ENCODE measurements at places on chromosomes 1 and 21.

GRCh38 chr1:41404308-41404761 is 43.1 kb downstream of the FOXO6 start:
- no peak for DNase-seq

- DNase-seq: no peak
Observed at GRCh38 chr1:34695580-34695979, 59.3 kb upstream of the GJB5 start.

GRCh38 chr1:116168277-116169032 is 57.3 kb downstream of the MAB21L3 start:
- DNase-seq: peak; percentile 49

DNA sequence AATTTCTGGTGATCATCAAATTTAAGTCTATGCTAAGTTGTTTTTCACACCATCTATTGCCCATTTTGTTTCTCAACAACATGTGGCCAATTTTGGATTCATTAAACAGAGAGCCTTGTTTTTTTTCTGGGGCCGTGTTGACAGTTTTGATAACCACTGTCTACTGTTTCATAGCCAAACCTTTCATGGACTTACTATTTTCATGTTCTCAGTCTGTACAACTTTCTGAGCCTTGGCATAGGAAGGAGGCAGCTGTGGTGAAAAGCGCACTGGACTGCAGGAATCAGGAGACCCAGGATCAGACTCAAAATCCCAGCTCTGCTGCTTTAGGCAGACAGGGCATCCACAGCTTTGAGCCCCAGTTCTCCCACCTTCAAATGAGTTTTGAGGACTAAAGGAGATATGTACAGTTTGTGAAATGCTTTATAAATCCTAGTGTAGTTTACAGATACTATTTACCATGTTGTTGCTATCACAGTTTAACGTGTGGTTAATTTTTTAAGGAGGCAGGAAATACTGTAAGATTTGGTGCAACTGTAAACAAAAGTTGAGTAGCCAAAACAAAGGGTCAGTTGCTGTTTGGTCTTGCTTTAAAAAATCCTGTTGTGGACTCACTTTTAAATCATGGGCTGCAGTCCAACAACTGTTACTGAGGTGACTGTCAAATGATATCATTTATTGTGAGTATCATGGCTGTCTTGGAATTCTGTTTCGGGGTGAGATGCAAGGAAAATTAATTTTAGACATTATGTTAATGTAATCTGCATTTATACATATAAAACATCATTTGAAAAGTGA is 2.9 kb downstream of the MACO1 start:
- DNase-seq: no peak

DNA sequence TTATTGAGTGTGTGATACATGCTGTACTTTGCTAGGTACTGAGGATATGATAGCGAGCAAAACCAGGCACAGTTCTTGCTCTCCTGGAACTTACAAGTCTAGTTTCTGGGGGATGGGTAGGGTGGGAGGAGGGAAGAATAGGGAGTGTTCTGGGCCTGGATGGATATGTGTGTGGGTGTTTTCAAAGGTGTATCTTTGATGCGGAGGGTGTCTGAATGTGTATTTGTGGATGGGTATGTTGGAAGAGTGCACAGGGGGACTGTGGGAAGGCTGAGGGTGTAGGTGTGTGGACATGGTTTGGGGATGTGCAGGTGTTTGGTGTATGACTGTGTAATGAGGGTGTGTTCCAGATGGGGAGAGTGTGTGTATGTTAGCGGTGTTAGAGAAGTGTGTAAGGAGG is 4.5 kb upstream of the DPH2 start:
- no peak for DNase-seq

DNA sequence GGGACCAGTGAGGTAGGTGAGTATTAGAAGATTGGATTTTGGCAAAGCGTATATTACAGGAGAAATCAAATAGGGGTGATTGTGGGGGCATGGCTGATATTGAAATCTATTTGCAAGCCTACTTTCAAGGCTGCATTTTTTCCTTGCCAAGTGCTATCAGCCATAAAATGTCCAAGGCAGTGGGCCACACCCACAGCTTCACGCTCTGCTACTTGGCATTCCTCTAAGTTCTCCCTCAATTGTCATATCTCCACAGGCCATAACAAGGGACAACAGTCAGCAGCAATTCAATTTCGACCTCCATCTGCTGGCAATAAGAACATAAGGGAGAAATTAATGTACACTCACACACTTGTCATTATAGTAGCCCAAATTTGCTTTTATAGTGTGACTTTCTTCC is 667.1 kb upstream of the PKN2 start:
- DNase-seq: no peak

DNA sequence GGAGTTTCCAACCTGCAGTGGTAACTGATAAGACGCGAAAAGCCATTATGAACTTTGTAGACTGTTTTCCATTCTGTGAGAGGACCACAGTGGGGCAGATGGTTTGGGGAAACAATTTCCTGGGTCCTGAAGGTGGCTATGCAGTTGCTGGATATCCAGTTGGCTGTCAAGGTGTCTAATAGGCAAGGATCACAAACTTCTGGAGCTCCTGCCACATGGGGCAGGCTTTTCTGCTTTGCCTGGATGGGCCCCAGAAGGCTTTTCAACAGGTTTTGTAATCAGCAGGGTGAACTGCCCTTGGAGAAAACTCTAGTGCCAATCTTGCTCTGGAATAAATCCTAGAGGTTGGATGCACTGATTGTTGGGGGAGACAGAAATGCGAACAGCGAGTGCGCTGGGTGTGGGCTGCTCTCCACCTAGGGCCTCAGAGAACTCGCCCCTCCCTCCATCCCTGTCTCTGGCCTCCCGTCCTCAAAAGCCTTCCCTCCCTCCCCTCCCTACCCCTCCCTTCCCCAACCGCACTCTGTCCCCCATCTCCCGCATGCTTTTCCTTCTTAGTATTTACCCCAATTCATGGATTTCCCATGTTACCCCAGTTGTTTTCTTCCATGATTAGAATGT is 210.3 kb upstream of the USP24 start:
- no peak for DNase-seq

DNA sequence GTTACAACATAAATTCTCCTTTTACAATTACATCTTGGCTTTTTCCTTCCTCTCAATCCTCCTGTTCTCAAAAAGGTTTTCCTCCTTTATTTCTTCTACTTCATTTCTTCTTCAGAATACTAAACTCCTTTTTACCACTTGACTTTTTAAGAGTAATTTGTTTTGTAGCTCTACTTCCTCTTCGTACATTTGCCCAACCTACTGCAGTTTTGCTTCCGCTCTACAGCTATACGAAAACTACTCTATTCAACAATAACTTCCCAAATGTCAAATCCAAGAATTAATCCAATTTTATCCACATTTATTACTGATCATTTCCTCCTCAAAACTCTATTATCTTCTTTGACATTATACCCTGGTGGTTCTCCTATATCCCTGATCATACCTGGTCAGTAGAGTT is 3.4 kb downstream of the GDAP2 start:
- DNase-seq: no peak

DNA sequence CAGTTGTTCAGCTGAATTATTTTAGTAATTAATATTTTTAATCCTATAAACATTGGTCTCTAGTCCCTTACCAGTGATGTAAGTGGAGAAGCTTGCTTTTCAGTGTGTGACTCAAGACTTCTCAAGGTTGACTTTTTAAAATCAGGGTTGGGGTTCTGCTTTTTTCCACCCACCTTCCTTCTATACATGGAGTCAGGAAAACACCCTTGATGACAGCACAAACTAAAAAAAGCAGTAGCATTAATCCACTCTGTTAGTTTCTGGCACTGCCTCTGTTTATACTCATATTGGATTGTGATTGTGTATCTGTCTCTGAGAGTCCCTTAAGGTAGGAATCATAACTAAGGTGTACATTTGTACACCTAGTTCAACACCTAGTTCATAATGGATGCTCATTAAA is 8.3 kb upstream of the PLEKHO1 start:
- DNase-seq: no peak

DNA sequence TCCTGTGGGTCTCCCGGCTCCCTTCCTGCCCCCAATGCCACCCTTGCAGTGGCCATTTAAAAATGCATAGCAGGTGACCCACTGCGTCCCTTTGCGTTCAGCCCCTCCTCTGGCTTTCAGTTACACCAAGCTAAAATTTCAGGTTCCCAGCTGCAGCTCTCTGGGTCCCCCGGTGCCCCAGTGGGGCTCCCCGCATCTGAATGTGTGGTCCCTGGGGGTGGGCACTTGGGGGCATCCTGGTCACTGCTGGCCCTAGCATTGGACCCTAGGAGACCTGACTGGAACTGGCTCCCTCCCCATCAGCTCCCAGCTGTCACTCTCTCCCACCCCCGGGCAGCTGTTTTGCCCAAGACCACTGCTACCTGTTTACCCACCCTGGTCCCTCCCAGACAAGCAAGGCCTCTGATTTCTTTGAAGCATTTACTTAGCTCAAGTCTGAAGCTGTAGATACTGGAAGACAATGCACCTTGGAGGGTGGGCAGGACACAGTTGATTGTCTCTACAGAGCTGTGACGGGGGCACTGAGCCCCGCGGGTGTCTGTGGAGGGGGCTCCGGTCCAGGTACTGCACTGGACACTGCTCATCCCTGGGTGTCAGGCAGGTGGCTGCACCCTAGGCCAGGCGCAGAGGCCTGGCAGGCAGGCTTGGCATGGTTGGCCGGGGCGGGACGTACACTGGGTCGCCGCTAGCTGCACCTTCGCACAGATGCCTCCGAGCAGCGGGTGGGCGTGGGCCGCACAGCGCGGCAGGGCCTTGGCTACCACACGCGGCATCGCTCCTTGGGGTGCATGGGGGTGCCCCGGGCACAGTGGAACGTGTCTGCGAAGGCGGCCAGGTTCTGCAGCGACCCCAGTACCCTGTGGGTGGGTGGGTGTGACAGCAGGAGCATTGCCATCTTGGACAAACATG is 3.9 kb downstream of the PRXL2B start:
- no peak for DNase-seq

GRCh38 chr1:76433526-76433925 is 359.0 kb downstream of the ST6GALNAC3 start:
- DNase-seq: no peak

GRCh38 chr1:203169770-203170520 is 5.7 kb downstream of the MYBPH start:
- DNase-seq: no peak

- no peak for DNase-seq
Observed at GRCh38 chr1:100778748-100779147, 59.2 kb downstream of the VCAM1 start.

DNA sequence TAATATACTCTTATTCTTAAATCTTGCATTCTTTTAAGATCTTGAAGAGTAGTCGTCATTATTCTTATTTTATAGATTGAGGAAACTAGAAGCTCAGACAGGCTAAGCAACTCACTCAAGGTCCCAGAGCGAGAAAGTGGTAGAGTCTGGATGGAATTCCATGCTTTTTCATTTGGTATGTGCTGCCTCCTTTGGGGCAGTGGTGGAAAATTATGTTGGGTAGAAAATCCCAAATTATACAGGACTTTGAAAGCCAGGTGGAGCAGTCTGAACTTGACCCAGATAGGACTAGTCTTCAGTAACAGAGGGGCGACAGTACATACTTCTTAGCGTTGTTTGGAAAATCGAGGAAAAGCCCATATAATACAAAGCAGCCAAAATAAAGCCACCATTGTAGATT is 205.6 kb downstream of the ATG4C start:
- DNase-seq: no peak

- DNase-seq: no peak
Observed at GRCh38 chr1:116875391-116875790, 34.3 kb upstream of the PTGFRN start.

- no peak for DNase-seq
Observed at GRCh38 chr1:162357681-162358266, 18.9 kb downstream of the SPATA46 start.

DNA sequence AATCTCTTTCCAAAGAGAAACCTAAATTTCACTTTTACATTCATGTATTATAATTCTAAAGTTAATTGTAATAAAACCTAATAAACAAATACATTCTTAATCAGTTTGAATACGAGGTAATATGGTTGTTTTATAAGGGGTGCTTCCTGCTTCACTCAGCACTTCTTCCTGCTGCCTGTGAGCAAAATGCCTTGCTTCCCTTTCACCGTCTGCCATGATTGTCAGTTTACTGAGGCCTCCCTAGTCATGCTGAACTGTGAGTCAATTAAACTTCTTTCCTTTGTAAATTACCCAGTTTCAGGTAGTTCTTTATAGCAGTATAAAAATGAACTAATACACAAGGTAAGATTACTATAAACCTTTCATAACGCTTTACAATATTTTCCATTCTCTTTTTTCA is 491.1 kb upstream of the LRRC7 start:
- DNase-seq: no peak

DNA sequence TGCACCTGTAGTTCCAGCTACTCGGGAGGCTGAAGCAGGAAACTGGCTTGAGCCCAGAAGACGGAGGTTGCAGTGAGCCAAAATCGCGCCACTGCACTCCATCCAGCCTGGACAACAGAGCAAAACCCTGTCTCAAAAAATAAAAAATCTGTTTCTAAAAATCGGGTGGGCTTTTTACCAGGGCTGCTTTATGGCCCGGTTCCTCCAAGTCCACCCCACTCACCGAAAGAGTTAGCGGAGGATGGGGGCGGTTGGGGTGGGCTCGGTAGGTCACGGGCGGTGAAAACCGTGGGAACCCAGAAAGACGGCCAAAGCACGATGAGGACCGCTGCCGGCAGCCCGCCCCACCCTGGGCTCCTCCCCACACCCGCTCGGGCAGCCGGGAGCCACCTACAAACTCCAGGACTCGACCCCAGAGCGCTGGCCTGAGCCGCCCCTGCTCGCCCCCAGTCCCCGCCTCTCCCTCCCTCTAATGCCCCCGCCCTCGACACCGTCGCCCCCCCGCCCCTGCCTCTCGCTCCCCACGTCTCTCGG is 846 bp upstream of the PER3 start:
- DNase-seq: no peak

- no peak for DNase-seq
Observed at GRCh38 chr1:40306296-40306695, 10.8 kb downstream of the COL9A2 start.

DNA sequence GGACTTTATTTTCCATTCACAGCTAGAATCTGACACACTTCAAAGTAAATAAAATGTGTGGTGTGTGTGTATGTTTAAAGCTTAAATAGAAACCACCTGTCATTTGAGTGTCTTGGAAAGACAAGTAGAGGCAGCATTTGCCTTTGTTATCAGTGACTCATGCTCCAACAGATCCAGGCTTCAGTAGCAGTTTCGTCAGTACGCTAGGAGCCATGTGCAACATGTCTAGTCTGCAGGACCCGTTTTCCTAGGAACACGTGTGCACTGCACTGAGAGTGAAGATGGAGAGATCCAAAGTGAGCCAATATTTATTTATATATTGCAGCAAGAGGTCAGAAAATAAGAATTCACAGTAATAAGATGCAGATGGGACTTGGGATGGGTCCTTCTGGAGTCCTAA is 41.8 kb downstream of the SGIP1 start:
- no peak for DNase-seq

DNA sequence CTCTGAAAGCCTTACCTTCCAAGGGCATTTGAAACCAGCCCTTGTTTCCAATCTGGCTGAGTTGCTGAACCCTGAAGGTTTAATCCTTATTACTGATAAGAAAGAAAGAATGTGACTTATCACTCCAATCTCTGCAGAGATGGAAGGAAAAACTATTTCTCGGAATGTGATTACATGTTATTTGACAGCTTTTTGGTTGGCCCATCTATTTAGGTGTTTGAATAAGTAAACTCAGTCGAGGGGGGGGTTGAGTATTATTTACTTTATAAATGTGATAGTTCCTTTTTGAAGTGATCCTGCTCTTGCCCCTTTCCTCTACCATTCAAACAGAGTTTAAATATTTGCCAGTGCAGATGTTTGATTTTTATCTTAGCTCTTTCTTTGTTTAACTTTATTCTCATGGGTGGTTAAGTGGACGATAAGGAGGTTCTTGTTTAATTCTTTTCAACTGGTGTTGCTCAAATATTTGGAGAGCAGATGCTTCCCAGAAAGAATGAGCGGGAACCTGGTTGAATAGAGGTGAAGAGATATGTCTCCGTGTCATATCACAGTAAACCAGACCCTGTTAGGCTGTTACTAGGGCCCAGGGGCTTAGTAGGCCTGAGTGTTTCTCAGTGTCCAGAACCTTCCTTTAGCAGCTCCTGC is 126.1 kb downstream of the CACHD1 start:
- DNase-seq: no peak

Data from omental fat pad (tissue), 4 donors.